ENCODE measurements at places on chromosomes 16 and 17. TPM values are rescaled to one million over a fixed set of nuclear protein-coding genes. Genes with fewer than 3 reads are reported as not detected.

PHOSPHO1 gene
- total RNA-seq, result not detected

CSHL1 gene
- total RNA-seq, result not detected

NECAB2 gene
- total RNA-seq, result not detected

ATP5PD gene
- 275 TPM for total RNA-seq

CDH8 gene
- 0.34 TPM for total RNA-seq

CDRT15 gene
- not detected for total RNA-seq

ZMYND15 gene
- 1.4 TPM for total RNA-seq

CFAP97D1 gene
- not detected for total RNA-seq

MAPT gene
- 0.25 TPM for total RNA-seq

AARSD1 gene
- 33.6 TPM for total RNA-seq

KCNJ18 gene
- total RNA-seq, result not detected

SCPEP1 gene
- total RNA-seq, result 23.7 TPM

OSBPL7 gene
- total RNA-seq, result 11.0 TPM

TNFRSF13B gene
- total RNA-seq, result not detected

KRTAP1-1 gene
- not detected for total RNA-seq

Data from kidney epithelial cell (primary cell).